ENCODE measurements at places on chromosomes 7 and 10.

DNA sequence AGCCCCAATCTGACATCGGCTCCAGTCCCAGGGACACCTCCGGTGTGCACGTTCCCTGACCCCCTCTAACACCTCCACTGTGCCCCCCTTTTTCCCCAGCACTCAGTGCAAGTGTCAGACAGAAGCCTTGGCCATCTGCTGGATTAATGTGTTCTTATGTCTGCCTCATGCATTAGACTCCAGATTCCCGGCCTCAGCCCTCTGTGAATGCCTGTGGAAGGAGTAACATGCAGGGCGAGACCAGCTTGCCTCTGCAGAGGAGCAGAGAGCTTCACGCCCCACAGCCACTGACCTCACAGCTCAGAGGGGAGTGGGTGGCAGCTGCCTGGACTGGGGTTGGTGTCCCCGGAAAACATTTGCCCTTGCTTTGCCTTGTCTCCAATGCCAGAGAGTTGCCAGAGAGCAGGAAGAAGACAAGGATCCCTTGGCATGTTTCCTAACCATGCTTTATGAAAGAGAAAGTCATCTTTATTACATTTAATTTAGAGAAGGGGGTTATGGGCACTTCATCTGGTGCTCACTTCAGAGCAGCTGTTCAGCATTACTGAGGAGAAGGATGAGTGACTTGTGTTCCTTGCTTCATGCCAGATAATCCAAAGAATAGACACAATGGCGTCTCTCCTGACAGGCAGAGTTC is 91.6 kb upstream of the CXCL12 start:
- no peak for DNase-seq

DNA sequence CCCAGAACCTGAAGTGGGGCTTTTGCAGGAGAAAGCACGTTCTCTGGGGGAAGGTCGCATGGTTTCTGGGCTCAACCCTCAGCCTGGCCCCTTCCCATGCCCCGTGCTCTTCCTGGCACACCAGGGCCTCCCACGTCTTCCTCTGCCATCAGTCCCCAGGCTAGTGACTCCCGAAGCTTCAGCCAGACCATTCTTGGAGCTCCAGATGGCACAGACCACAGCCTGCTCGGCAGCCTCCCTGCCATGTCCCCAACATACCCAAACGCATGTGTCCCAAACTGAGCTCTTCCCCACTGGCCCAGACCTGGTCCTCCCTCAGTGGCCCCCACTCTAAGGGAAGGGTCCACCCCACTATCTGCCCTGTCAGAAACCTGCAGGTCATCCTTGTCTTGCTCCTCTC is 47.0 kb downstream of the CLRN3 start:
- no peak for DNase-seq

DNA sequence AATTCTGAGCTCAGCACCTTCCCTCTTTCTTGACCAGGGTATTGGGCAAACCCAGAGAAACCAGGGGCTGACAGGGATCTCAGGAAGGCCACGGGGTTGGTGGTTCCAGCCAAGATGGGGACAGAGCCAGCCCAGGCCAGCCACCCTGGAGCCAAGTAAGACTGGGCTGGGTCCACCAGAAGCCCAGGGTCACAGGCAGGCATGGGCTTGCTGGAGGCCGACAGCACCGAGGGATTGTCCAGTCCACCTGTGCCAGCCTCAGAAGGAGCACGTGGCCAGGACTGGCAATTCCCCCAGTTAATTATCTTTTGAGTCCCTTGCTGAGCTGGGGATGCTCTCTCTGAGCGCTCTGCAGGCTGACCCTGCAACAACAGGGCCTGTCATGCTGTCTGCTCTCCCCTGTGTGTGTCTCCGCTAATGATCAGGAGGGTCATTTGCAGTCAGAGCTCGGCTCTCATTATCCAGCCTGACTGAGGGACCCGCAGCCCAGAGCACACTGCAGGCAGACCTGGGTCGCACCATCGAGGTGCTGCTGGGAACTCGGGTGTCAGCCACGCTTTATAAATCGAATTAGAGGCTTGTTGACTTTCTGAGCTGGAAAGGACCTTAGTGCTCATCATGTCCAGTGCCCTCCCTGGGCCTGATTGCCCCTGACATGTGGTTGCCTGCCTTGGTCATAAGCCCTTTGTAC is 69.5 kb upstream of the PPIF start:
- DNase-seq = no peak

DNA sequence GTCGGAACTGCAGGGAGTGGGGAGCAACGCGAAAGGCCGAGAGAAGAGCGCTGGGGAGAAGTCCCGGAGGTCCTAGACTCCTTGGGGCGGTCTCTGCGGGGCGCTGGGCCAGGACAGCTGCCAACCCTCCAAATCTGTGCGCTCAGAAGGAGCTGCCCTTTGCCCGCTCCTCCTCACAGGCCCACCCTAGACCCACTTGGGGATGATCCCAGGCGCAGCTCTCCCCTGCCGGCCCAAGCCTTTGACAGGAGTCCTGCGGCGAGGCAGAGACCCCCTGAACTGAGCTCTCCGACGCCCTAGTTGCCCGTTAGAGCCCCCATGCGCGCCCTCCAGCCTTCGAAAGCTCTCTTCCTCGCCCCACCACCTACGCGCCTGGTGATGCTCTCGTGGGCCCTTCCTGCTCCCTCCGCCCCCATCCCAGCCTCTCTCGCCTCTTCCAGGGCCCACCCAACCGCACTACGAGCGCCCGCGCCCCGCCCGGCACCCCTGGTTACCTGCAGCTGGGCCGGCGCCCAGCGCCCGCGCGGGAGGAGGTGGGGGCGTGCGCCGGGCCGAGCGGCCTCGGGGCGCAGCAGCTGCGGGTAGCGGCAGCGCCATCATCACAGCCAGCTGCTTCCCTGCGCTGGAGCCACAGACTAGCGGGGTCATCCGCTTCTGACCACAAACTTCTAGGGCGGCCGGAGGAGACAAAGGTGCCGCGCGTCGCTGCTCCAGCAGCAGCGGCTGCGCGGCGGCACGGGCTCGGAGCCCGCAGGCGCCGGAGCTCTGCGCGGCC is 353.4 kb downstream of the DNAJB6 start:
- no peak for DNase-seq

GRCh38 chr10:103552856-103553742 is 59.6 kb downstream of the NEURL1 start:
- DNase-seq = no peak

- DNase-seq = no peak
These were observed 92.7 kb upstream of the MKX start for GRCh38 chr10:27838361-27838760.

GRCh38 chr10:116526219-116526618 is 19.5 kb upstream of the PNLIP start:
- no peak for DNase-seq

- DNase-seq = no peak
These were observed 3.9 kb upstream of the CNNM1 start for GRCh38 chr10:99325281-99325680.

DNA sequence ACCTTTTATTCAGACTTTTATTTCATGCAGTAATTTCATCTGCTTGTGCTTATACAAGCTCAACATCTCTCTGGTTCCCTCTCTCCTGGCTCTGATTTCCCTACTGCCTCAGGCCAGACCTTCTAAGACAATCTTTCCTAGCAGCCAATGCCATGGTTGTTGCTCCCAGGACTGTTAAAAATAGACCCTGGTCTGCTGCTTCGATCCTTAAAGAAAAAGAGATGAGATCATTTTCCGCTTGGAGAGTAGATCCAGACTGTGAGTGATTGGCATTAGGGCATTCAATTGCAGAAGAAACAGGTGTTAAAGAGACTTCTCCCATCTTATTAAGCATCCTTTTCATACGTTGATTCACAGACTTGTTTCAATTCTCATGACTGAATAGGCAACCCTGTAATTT is 68.4 kb upstream of the ITGB1 start:
- DNase-seq = no peak

DNA sequence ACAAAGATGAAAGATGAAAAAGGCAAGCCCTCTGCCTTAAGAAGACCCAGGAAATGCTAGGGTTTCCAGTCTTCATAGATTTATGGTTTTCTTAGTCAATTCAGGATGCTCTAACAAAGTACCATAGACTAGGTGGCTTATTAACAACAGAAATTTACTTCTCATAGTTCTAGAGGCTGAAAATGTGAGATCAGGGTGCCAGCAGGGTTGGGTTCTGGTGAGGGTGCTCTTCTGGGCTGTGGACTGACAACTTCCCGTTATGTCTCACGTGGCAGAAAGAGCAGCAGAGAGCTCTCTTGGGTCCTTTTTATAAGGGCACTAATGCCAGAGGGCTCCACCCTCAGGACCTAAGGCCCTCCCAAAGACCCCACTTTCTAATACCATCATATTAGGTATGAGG is 23.7 kb downstream of the ELMO1 start:
- DNase-seq = no peak

GRCh38 chr7:121075952-121076349 is 87.4 kb downstream of the CPED1 start:
- DNase-seq = no peak

- no peak for DNase-seq
These were observed 69.7 kb downstream of the MRC1 start for GRCh38 chr10:17878896-17879295.

- DNase-seq = no peak
These were observed 22.7 kb downstream of the ZNF22 start for GRCh38 chr10:45023426-45023825.

DNA sequence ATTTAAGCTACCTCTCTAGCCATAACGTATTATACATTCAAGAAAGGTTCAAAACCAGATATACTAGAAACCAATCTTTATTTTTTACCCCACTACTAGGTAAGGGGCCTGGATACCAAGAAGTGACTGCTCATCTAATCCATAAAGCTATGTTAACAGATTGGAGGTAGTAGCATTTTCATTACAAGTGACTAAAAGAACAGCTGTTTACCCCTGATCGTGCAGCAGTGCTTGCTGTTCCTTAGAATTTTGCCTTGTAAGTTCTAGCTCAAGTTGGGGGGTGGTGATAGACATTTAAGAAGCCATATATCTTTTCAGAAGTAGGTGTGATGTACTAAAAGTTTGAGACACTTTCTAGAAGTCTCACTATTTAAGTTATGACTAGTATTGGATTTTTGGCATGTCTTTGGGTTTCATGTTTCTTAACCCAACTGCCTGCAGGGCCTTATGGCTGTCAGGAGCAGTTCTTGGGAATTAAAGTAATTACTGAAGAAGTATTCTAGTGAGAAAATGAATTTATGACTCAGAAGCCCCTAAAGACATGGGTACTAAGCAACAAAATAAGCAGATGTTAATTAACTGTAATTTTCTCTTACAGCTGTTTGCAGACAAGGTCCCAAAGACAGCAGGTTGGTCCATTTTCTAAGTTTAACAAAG is 2.3 kb downstream of the PPIA start:
- no peak for DNase-seq

DNA sequence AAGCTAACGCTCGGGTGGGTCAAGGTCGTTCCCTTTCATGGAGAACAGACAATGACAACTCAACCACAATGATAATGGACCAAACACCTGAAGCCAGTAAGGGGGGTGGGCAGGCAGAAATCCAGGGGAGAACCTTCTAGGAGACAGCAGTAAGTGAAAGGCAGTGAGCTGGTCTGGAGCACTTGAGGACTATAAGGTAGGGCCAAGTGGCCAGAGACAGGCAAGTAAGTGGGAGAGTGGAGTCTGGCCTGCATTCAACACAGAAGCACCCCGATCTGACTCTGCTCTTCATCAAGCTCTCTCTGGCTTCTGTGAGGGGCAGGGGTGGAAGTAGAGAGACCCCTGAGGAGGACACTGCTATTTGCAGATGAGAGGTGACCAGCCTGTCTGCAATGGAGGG is 7.7 kb upstream of the IKZF1 start:
- no peak for DNase-seq

- DNase-seq = no peak
These were observed 568.7 kb upstream of the LRRN3 start for GRCh38 chr7:110522061-110522760.

DNA sequence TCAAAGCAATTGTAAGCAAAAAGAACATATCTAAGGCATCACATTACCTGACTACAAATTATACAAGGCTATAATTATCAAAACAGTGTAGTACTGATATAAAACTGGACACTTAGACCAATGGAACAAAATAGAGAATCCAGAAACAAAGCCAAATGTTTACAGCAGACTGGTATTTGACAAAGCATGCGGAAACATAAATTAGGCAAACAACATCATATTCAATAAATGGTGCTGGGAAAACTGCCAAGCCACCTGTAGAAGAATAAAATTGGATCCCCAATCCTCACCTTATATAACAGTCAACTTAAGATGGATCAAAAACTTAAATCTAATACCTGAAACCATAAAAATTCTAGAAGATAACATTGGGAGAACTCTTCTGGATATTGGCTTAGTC is 240.8 kb upstream of the POM121L12 start:
- DNase-seq = no peak

- no peak for DNase-seq
These were observed 206.5 kb upstream of the ZWINT start for GRCh38 chr10:56567580-56567979.

DNA sequence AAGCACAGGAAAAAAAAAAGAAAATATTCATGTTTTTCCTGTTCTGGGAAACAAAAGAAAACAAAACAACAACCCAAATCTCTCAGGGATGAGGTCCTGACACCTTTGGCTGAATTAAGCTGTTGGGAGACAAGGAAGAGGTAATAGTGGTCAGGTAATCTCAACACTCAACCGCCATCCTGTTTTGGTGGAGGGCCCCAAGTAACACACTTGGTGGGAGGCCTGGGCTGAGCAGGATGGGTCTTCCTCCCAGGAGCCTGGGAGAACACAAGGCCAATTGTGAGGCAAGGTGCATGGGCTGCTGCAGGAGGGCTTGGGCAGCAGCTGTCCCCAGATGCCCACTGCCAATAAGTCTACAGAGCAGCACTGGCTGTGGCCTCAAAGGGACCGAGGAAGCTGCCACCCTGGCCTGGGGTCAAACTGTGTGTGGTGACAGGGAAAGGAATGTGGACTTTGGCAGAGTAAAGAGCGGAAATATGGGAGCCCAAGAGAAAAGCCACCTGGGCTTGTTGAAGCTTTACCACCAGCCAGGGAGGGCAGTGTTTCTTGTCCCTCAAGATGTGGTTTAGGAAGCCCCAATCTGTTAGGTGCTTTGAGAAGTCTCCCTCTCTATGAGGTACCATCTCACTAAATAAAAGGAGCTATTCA is 93.5 kb upstream of the SLC25A13 start:
- DNase-seq = no peak

DNA sequence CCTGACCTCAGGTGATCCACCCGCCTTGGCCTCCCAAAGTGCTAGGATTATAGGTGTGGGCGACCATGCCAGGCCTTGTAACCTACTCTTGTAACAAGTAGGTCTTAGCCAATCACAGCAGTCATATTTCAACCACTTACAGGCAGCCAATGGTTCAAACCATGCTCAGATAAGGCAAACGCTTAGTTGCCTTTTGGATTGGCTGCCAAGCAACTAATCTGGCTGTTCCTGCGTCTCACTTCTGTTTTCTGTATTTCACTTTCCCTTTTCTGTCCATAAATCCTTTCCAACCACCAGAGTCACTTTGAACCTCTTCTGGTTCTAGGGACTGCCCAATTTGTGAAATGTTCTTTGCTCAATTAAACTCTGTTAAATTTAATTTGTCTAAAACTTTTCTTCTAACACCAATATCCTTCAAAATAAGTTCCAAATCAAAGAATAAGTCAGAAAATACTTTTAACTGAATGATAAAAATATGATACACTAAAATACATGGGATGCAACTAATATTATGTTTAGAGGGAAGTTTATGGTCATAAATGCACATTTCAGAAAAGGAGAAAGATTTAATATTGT is 19.1 kb upstream of the PRF1 start:
- no peak for DNase-seq
